ENCODE measurements at places on chromosomes 16 and 17. TPM values are rescaled to one million over a fixed set of nuclear protein-coding genes. Genes with fewer than 3 reads are reported as not detected.

- H3K36me3 ChIP-seq = no peaks in the 10 kb centered on the region
- H3K27ac ChIP-seq = no peak overlapping the region
- DNase-seq = no peak
- no peaks in the 10 kb centered on the region for H3K4me1 ChIP-seq
- no peak overlapping the region for H3K4me3 ChIP-seq
Measured at GRCh38 chr17:41932816-41933389, 2.5 kb downstream of the ODAD4 start.

The PDILT gene
- total RNA-seq = not detected

GRCh38 chr17:48545539-48545938, 630 bp upstream of the HOXB2 start:
- H3K27me3 ChIP-seq = no peaks in the 10 kb centered on the region
- peak overlapping the region; percentile 95 for H3K27ac ChIP-seq
- H3K36me3 ChIP-seq = peaks cover 13% of the 10 kb centered on the region
- H3K4me1 ChIP-seq = no peaks in the 10 kb centered on the region
- no peak overlapping the region for H3K4me3 ChIP-seq

- no peak for DNase-seq
- H3K4me3 ChIP-seq = peak within 1 kb of the TSS; percentile 55
- H3K27me3 ChIP-seq = peaks cover 2% of the 10 kb centered on the region
- peaks cover 4% of the 10 kb centered on the region for H3K4me1 ChIP-seq
- peak within 1 kb of the TSS; percentile 41 for H3K27ac ChIP-seq
- no peaks in the 10 kb centered on the region for H3K36me3 ChIP-seq
Measured at GRCh38 chr17:49494986-49495841, at the start of gene NGFR. TSS of gene NGFR (plus strand) at chr17:49495293. CDS start at chr17:49495418, 125 bp downstream.

- peaks cover 20% of the 10 kb centered on the region for H3K4me1 ChIP-seq
- peak overlapping the region; percentile 41 for H3K27ac ChIP-seq
- no peak overlapping the region for H3K4me3 ChIP-seq
- no peak for DNase-seq
- H3K27me3 ChIP-seq = no peaks in the 10 kb centered on the region
Measured at GRCh38 chr16:72291121-72291520, 119.2 kb upstream of the PMFBP1 start.

- H3K36me3 ChIP-seq = peaks cover 35% of the 10 kb centered on the region
- H3K4me1 ChIP-seq = no peaks in the 10 kb centered on the region
Measured at GRCh38 chr16:87328846-87329245, 11.7 kb upstream of the C16orf95 start.

DNA sequence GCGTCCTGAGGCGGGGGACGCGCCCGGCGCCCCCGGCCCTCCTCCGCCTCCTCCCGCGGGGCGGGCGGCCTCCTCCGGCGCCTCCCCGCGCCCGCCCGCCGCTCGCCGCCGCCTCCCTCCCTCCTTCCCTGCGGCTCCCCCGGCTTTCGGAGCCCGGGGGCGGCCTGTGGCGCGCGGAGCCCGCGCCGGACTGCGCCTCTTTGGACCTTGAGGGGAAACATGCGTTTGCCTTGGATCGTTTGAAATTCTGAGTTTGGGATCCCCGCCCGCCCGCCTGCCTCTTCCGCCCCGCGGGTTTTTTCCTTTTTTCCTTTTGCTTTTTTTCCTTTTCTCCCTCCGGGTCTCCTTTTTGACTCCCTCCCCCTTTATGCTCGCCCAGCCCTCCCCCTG, 390 bp downstream of the ZNRF1 start:
- H3K27me3 ChIP-seq = no peaks in the 10 kb centered on the region
- peaks cover 43% of the 10 kb centered on the region for H3K4me1 ChIP-seq
- peak overlapping the region; percentile 92 for H3K27ac ChIP-seq
- peak; percentile 73 for DNase-seq

- H3K36me3 ChIP-seq = peaks cover 15% of the 10 kb centered on the region
- no peaks in the 10 kb centered on the region for H3K27me3 ChIP-seq
- peak; percentile 92 for DNase-seq
- peak within 1 kb of the TSS; percentile 96 for H3K27ac ChIP-seq
- no peaks in the 10 kb centered on the region for H3K4me1 ChIP-seq
Measured at GRCh38 chr16:228852-229730, at the start of gene LUC7L. TSS of gene LUC7L (minus strand) at chr16:229449. CDS start at chr16:229339, 110 bp downstream.

GRCh38 chr17:75826561-75827307, 17.5 kb downstream of the UNC13D start:
- H3K36me3 ChIP-seq = peaks cover 10% of the 10 kb centered on the region
- no peak overlapping the region for H3K4me3 ChIP-seq
- peaks cover 16% of the 10 kb centered on the region for H3K4me1 ChIP-seq
- peak overlapping the region; percentile 85 for H3K27ac ChIP-seq
- H3K27me3 ChIP-seq = no peaks in the 10 kb centered on the region
- no peak for DNase-seq

- DNase-seq = no peak
- no peak overlapping the region for H3K27ac ChIP-seq
- H3K27me3 ChIP-seq = no peaks in the 10 kb centered on the region
Measured at GRCh38 chr17:9766970-9767369, 24.4 kb downstream of the DHRS7C start.

- no peak for DNase-seq
- H3K27ac ChIP-seq = no peak overlapping the region
- H3K36me3 ChIP-seq = no peaks in the 10 kb centered on the region
- no peak overlapping the region for H3K4me3 ChIP-seq
- H3K27me3 ChIP-seq = no peaks in the 10 kb centered on the region
- no peaks in the 10 kb centered on the region for H3K4me1 ChIP-seq
Measured at GRCh38 chr17:81193470-81194224, 27.6 kb upstream of the AATK start.

All from sigmoid colon (tissue), 7 donors.